ENCODE measurements at places on chromosomes 11 and 22. TPM values are rescaled to one million over a fixed set of nuclear protein-coding genes. Genes with fewer than 3 reads are reported as not detected.

Gene P2RX6
- 40.4 TPM for polyA plus RNA-seq

Gene EHF
- 0.18 TPM for polyA plus RNA-seq

Gene OR51B5
- polyA plus RNA-seq = not detected

Gene NUP160
- polyA plus RNA-seq = 5.5 TPM

Gene YDJC
- 3.6 TPM for polyA plus RNA-seq

Gene MS4A6A
- 11.6 TPM for polyA plus RNA-seq

Gene CCDC88B
- 3.2 TPM for polyA plus RNA-seq

Gene MMP10
- 0.14 TPM for polyA plus RNA-seq

Gene LRRN4CL
- polyA plus RNA-seq = 3.7 TPM

Gene ART1
- polyA plus RNA-seq = 0.62 TPM

Gene DRICH1
- not detected for polyA plus RNA-seq

Gene CD3E
- 0.22 TPM for polyA plus RNA-seq

Gene TRPC6
- polyA plus RNA-seq = 0.17 TPM

Gene MPZL2
- polyA plus RNA-seq = 3.9 TPM
